ENCODE measurements at places on chromosomes 1 and 21.
A peak's percentile ranks its signal among the peaks of the same experiment; 100 is the strongest.

- DNase-seq: no peak
Observed at GRCh38 chr21:45856442-45856841, 125.1 kb upstream of the COL6A1 start.

DNA sequence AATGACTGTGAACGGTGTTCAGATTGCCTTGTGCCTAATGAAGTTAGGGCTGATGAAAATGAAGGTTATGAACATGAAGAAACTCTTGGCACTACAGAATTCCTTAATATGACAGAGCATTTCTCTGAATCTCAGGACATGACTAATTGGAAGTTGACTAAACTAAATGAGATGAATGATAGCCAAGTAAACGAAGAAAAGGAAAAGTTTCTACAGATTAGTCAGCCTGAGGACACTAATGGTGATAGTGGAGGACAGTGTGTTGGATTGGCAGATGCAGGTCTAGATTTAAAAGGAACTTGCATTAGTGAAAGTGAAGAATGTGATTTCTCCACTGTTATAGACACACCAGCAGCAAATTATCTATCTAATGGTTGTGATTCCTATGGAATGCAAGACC, 96.6 kb downstream of the ZFYVE9 start:
- DNase-seq: no peak

DNA sequence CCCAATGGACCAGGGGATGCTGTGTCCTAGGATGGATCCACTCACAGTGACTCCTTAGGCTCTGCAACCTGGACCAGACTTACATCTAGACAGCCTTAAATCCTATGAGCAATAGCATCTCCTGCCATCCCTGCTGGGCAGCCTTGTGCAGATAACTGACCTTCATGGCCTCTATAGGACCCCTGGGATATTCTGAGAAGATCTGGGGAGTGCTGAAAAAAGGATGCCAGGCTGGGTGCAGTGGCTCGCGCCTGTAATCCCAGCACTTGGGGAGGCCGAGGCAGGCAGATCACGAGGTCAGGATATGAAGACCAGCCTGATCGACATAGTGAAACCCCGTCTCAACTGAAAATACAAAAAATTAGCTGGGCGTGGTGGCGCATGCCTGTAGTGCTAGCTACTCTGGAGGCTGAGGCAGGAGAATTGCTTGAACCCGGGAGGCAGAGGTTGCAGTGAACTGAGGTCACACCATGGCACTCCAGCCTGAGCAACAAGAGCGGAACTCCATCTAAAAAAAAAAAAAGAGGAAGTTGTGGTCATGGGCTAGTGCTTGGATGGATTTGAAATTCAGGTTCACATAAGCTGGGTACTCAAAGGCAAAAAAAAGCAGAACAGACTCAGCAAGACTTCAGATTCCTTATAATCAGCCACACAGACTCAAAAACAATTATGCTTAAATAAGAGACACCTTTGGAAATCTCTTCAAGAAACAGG, 10.9 kb upstream of the SH2D1B start:
- no peak for DNase-seq

- no peak for DNase-seq
Observed at GRCh38 chr1:15876357-15877055, 29.0 kb downstream of the SPEN start.

- no peak for DNase-seq
Observed at GRCh38 chr1:1754051-1754815, 24.0 kb downstream of the NADK start.

GRCh38 chr1:30599721-30600120, 123.7 kb downstream of the MATN1 start:
- DNase-seq: no peak

DNA sequence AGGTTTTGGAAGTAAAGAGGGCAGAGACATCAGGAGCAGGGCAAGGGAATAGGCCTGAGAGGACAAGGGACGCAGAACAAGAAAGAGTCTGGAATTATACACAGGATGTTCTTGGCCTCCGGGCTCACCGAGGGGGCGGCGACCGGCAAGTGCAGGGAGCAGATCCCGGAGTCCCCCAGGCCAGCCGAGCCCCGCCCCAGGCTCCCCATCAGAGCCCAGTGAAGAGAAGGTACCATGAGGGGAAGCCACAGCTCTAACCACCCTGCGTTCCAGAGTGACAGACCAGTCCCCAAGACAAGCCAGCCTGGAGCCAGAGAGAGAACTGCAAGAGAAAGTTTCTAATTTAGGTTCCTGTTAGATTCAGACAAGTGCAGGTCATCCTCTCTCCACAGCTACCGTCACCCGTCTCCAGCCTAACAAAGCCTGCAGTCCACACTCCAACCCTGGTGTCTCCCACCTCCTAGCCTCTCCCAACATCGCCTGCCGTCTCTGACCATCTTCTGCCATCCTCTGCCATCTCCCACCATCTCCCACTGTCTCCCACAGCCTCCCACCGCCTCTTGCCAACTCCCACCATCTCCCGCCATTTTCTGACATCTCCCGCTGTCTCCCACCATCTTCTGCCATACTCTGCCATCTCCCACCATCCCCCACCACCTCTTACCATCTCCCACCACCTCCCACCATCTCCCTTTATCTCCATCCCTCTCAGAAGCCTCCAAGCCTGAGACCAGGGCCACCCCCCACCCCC, 42.5 kb downstream of the CAPN2 start:
- DNase-seq: no peak

DNA sequence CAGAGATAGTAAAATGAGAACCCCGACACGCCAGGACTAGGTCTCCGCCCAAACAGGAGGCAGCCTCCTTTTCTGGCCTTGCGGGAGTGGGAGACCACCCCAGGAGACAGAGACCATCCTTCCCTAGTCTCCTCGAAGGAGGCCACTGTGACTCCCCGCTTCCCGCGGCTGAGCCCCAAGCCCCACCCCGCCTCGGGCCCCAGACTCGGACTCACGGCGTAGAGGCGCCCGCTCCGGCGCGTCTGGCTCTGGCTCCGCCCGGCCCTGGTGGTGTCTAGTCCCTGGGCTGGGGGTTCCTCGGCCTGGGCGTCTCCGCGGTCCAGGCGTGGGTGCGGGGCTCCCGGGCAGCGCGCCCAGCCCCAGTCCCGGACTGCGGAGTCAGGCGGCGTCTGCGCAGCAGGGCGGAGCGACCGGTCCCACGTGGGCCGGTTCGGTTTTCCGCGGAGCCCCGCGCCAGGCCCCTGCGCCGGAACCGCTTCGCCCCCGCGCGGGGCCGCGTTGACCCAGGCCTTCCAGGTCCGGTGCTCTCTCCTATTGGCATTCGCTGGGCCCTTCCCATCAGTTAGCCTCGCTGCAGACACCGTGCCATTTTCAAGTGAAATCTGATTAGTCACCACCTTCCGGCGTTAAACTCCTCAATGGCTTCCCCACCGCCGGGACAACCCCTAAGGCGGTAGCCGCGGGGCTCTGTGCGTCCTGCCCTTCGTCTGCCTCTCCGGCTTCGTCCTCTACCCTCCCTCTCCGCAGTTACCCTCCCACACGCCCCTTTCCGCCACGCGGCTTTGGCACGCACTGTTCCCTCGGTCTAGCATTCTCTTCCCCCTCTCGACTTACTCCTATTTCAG, at the start of gene C1orf216:
TSS of gene C1orf216 (minus strand) at position 393 of the 845 bp plus-strand sequence. CDS start 2,563 bp downstream, outside the sequence.
- peak; percentile 60 for DNase-seq

DNA sequence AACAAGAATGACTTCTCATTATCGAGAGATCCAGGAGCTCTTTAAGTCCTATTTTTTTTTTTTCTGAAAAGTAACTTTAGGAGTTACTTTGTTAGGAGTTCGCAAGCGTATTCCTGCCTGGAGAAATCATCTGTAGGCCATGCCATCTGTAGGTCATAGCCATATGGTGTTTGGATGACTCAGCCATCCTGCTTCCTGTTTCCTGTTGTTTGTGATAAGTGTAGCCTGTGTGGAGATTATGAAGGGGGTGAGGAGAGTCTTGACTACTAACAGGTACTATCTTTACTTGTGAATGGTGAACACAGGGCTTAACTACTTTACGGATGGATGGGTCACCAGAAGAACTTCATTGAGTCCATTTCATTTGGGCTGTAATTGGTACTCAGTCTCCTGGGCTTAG, 327.2 kb downstream of the PTPRU start:
- no peak for DNase-seq

DNA sequence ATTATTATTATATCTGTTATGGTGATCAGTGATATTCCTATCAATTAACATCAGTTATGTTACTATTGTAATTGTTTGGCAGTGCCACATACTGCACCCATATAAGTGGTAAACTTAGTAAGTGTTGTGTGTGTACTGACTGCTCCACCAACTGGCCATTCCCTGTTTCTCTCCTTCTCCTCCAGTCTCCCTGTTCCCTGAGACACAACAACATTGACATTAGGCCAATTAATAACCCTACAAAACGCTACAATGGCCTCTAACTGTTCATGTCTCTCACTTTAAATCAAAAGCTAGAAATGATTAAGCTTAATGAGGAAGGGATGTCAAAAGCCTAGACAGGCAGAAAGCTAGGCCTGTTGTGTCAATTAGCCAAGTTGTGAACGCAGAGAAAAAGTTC, 6.6 kb upstream of the THRAP3 start:
- DNase-seq: no peak

- DNase-seq: no peak
Observed at GRCh38 chr1:54716299-54717047, 812 bp downstream of the TTC4 start.

DNA sequence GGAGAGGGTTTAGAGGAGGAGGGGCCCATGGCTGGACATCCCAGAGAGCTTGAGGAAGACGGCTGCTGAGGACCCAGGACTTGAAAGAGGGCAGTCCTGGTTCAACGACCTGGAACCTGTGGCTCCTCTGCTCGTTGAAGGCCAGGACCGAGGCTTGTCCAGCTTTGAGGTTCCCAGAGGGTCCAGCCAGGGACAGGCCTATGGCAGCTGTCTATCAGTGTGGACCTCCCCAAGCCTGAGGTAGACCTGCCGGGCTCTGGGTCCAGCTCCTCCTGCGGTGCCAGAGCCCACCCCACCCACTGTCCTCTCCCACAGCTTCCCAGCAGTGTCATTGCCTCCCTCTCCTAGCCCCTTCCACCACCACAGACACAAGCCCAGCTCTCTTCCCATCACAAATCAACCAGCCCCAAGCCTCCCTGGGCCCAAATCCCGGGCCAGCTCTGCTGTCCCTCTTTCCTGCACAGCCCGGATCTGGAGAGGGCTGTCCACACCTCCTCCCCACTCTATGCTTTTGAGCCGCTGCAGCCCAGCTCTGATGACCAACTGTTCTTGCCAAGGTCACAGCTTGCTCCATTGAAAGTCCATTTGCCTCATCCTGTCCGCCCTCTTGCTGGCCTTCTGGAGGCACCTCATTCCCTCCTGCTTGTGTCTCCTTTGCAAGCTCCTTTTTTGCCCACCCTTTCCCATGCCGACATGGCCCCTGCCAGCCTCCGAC, 48.7 kb upstream of the EDN2 start:
- DNase-seq: no peak

- no peak for DNase-seq
Observed at GRCh38 chr21:38227401-38227800, 29.4 kb upstream of the KCNJ15 start.

DNA sequence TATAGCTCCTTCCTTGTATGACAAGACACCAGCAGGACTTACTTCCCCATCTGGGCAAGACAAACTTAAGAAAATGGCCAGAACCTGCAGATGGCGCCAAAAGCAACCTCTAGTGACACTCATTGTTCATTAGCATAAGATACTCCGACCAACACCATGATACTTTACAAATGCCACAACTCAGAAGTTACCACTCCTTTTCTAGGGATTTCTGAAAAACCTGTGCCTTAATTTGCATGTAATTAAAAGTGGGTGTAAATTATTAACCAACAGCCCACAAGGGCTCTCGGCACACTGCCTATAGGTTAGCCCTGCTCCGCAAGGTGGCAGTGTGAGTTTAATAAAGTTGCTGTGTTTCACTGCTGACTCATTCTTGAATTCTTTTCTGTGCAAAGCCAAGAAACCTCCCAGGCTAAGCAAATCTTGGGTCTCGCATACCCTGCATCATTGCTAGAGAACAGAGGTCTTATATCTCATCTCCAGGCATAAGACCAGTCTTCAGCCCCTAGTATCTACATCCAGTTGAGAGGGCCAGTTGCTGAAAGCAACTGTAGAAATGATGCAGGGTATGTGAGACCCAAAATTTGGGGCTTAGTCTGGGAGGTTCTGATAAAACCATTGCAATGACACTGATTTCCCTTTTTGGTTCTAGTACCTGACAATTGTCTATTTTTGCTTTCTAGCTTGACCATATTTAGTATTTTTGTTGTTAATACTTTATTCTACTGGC, 86.4 kb downstream of the FAF1 start:
- peak; percentile 47 for DNase-seq

DNA sequence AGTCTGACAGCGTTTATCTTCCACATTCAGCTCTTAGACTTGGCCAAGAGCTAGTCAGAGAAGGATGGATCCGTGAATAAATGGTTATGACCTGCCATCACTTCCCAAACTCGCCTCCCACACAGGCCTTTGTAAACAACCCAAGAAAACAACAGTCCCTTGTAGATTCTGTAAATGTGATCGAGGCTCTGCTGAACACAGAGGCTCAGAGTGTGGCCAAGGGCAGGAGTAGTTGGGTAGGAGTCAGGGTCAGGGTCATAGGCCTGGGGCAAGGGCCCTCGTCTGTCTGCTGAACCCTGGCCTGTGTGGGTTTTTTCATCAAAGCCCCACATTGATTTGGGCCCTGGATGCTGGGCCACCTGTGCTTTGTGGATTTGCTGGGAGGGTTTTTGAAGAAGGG, 32.7 kb downstream of the NCMAP start:
- no peak for DNase-seq

GRCh38 chr1:214155987-214156625, 124.9 kb upstream of the SMYD2 start:
- no peak for DNase-seq

GRCh38 chr1:18705811-18706210, 75.2 kb downstream of the PAX7 start:
- DNase-seq: no peak

GRCh38 chr1:147496571-147497210, 44.6 kb upstream of the BCL9 start:
- DNase-seq: no peak

GRCh38 chr21:45405271-45405818, 380 bp downstream of the COL18A1 start:
- no peak for DNase-seq

DNA sequence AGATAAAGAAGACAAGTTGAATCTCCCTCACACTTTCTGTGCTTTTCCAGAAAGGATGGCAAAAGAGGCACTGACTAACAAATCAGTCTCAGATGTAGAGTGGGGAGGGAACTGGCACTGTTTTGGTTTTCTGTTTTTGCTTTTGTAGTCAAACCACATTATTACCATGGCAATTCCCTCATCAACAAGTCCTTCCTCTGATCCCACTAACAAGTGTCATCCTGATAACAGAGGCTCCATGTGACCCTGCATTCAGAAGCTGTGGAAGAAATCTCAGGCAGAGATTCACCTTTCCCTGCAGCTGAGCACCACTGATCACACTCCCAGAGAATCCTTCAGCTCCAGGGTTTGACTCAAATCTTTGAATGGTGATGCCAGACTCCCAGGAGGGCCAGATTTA, 203.4 kb downstream of the TNR start:
- DNase-seq: no peak

GRCh38 chr1:210900820-210901219, 233.1 kb downstream of the KCNH1 start:
- no peak for DNase-seq

- DNase-seq: no peak
Observed at GRCh38 chr1:226627924-226628611, 79.5 kb downstream of the STUM start.

All from stimulated activated CD4-positive, alpha-beta T cell treated with anti-CD3 and anti-CD28 coated beads, Interleukin-1b, Interleukin-23, amount 100 ng/mL, for 1 hour (primary cell).